ENCODE measurements at places on chromosomes 3 and 15.

DNA sequence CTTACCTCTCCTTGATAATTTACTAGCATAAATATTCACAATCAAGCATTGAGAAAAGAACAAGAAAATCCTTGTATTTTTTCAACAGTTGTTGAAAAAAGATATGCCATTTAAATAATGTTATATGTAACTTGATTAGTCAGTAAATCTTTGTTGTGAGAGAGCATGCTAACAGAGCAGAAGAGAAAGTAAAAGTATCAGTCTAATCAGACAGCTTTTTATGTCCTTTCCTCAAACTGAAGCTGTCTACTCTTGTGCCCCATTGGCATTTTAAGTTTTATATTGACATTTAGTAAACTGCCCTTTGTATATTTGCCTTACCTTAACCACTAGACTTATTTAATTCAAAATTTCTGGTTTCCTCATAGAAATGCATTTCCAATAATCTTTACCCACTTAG lies 668.7 kb downstream of the OTOL1 start:
- no peak for DNase-seq

DNA sequence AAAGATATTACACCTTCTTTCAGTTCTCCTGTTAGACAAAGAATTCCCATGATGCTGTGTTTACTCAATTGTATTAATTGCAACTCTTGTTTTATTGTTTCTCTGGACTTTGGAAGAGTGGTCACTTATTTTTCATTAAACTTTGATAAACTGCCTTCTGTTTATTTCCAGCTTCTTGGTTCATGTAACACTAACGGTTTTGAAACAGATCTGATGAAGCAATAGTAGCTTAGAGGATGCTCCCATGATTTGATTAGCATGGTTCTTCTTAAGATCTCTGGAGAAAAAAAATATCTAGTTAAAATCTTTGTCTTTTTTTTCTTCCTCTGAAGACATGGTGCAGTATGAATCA lies 90.1 kb downstream of the FNDC3B start:
- no peak for DNase-seq

DNA sequence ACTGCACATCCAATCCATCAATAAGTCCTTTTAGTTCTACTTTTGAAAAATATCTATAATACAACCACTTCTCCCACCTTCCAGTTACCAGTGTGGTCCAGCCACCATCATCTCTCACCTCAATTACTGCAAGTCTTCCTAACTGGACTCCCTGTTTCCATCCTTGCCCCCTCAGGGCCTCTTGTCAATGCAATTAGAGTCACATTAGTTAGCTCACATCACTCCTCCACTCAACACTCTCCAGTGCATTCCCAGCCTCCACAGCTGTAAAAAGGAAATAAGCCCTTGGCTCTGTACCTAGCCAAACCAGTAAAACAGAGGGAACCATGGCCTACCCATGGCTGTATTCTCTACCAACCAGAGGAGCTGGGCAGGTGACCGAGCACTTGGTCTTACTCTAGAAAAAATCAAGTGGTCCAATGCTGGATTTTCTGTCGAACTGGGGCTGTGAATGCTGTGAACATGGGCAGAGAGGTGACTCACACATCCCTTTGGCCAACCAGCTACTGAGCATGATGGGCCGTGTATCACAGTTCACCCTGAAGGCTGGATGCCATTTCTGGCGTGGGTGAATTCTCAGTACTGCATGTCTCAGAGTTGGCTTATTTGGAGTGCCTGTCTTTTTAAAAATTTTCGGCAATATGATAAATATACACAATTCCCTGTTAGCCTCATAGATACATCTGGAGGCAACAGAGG lies 62.5 kb upstream of the C15orf61 start:
- no peak for DNase-seq

DNA sequence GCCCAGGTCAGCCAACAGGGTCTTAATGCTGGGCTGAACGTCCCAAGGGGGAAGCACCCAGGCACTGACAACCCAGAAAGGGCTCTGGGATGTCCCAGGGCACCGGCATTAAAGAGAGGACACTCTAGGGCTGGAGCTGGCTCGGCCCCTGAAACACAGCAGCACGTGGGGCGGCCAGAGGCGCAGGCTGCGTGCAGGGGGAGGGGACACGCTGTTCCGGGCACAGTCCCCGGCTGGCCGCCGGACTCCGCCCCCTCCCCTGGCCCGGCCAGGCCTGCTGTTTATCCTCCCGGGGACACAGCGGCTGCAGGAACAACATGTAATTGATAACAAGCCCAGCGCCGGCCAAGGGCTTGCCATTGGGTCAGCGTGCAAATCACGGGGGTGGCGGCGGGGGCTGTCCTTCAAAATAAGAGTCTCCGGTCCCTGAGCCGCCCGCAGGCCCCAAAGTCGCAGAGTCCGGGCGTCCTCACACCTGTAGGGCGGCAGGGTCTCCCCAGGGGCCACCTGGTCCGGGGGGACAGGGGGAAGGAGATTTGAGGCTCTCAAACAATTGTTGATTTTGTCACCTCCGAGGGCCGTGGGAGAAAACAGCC lies 1.3 kb downstream of the KLF15 start:
- DNase-seq, result no peak

DNA sequence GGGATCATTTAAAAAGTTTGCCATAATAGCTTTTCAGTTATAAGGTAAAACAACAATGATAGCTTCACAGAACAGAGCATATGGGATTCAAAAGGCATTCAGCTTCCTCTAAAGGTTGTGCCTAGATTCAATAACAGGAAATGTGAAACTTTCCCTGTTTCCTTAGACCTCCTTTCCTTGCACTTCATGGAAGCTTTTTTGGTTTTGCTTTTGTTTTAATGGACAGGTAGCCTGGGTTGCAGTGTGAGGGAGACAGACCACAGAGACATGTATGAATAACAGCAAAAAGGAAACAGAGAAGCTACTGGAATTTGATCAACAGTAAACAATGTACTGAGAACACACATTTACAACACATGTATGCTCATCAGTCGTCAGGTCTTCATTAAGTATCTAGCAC lies 2.3 kb upstream of the TNFAIP8L3 start:
- DNase-seq, result no peak

DNA sequence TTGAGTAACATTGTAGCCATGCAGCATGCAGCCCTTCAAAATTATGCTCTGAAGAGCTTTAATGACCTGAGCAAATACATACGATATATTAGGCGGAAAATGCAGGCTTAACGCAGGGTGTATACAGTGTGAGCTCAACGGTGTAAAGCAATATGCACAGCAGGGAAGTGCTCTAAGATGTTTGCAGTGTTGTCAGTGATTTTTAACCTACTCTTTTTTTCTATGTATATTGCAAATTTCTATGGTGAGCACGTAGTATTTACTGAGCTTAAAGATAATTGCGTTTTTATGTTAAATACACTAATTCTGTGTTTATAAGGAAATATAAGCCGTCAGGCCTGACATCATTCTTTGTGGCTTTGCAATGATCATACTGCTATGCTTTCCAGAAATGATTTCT lies 42.1 kb downstream of the DGKG start:
- DNase-seq, result no peak

DNA sequence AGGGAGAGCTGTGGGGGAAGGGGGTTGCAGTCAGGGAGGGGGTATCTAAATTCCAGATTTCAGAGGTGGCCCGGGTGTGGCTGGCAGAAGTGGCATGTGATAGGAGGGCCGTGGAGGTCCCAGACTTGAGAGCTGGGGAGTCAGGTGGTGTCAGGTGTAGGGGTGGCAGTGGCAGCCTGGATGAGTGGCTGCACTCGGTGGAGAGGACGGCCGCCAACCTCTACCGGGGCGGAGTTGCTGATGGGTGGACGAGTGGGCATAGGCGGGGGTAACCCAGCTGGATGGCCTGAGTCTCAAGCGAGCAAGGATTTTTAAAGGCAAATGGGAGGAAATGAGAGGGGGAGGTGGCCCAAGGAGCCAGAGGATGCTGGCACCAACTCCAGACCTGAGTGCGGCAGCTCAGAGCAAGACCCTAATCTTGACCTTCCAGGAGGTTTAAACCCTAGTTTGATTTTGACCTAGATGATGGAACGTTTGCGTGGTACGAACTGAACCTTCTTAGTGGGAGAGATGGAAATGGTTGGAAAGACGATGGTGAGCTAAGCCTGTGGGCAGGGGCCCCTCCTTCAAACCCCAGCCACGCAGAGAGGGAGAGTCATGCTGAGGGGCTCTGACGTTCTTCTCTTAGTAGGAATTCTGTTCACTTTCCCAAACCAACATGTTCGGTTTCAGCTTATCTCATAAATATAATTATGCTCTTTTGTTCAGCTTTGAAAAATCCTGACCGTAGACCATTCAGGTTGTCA lies 8.0 kb downstream of the TRAK1 start:
- DNase-seq, result no peak

DNA sequence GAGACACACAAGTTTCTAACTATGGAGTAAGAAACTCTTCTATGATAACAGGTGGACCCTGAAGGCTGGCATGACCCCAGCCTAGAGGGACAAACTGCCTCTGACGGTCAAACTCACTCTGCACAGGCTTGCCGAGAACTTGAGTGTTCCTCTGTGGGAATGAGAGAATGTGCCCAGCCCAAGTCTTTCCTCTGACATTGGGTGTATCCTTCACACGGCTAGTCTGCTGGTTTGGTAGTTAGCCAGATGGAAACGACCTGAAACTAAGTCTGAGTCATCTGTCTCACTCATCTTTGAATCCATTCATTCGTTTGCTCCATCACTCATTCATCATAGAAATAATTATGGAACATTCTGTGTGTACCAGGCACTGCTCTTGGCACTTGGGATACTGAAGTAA lies 198.4 kb downstream of the ATP10A start:
- no peak for DNase-seq

DNA sequence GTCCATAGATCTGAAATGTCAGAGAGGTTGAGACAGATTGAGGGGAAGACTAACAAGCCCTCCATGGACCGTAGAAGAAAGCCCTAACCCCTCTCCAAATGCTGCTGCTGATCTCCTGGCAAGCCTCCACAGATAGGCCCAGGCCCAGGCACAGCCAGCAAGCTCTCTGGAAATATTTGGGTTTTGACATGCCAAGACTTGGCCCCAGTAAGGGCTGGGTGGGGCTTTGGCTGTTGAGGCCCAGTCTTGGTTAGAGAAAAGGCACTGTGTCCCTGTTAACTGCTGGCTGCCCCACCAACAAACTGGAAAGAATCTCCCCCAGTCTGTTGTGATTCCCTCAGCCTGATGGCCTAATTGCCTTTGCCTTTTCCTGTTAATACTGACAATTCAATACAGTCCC lies 208.8 kb upstream of the CTDSPL start:
- DNase-seq, result no peak

GRCh38 chr3:15926871-15927270 lies 129.1 kb upstream of the ANKRD28 start:
- no peak for DNase-seq

DNA sequence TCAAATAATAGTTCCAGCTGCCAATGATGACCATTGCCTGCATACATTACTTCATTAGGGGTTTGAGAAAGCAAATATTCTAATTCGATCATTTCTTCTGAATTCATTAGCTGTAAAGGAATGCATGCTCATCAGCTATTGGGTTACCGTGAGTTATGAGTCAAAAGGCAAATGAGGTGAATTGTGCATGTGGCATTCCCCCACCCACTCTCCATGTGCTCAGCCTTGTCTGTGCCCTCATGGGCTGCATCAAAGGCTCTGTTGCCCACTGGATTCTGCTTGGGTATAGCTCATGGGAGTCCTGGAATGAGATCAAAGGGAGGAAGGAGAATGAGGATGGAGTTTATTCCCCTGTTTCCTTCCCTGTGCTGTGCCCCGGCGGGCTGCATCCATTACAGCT lies 99.3 kb upstream of the CHRNA7 start:
- DNase-seq, result peak; percentile 25

DNA sequence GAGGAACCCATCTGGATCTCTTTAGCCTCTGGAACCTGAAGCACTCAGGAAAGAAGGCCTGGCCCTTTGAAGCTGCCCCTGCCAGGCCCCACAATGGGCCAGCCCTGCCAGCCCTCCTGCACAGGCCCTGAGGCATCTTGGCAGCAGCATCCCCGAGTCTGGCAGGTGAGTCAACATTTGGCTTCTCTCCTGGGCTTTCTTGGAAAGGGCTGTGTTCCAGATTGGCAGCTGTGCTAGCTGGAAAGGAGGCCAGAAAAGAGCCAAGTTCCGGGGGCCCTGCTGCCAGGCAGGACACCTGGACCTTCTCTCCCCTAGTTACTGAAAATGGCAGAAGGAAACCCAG lies 187.2 kb downstream of the SHQ1 start:
- no peak for DNase-seq

DNA sequence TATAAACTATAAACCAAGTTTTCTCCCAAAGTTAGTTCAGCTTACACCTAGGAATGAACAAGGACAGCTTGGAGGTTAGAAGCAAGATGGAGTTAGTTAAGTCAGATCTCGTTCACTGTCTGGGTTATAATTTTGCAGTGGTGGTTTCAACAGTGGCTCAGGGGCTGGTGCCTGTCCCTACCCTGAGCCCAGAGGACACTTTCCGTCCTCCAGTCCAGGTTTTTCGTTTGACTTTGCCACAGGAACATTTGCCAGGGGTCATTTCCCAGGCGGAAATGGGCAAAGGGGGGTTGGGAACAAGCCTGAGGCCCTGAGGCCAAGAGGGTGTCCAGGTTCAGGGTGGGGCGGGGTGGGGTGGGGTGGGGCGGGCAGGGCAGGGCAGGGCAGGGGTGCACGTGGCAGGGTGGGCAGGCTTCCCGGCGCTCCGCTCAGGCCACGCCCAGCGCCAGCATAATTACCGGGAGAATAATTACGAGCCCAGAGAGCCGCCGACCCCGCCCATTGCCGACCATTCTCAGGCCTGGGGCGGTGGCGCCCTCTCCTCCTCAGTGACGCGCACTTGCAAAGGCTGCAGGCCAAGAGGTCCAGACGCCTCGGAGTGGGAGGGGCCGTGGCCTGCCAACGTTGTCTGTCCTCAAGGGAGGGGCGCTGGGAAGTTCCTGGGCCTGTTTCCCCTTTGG lies 70.4 kb downstream of the KLF13 start:
- DNase-seq, result no peak

GRCh38 chr3:174099724-174100123 lies 702.2 kb downstream of the NLGN1 start:
- no peak for DNase-seq

- DNase-seq, result no peak
Observed at GRCh38 chr3:73762855-73763254, 138.1 kb upstream of the PDZRN3 start.

GRCh38 chr3:28669870-28670269 lies 321.2 kb upstream of the AZI2 start:
- DNase-seq, result no peak

DNA sequence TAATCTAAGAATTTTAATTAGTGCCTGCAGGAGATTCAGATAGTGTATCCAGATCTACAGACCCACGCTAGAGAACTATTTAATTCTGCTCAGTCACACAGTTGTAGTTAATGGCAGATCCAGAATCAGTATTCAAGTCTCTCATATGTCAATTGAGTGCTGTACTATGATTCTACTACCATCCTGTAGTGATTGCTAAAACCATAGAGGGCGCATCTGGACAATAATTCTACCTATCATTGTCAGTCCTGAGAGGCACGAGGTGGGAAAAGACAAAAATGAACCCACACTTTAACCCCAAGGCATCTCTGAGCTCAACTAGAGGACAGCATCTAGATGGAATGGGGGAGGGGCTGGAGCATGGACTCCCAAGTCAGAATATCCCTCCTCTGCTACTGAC lies 22.7 kb downstream of the DHX36 start:
- no peak for DNase-seq

- DNase-seq, result no peak
Observed at GRCh38 chr3:81732642-81733041, 28.8 kb downstream of the GBE1 start.

- DNase-seq, result no peak
Observed at GRCh38 chr3:194671511-194671899, 486 bp downstream of the LSG1 start.

Data from stimulated activated CD4-positive, alpha-beta T cell treated with anti-CD3 and anti-CD28 coated beads, Interleukin-12 subunit alpha, Interleukin-12 subunit beta, amount 100 ng/mL, for 4 hours (primary cell).